Upper lobe of left lung (tissue), 6 donors: ENCODE measurements at places on chromosomes 6 and 20.
A peak's percentile ranks its signal among the peaks of the same experiment; 100 is the strongest.

- DNase-seq, result no peak
Observed at GRCh38 chr6:142916881-142917280, 28.1 kb downstream of the HIVEP2 start.

DNA sequence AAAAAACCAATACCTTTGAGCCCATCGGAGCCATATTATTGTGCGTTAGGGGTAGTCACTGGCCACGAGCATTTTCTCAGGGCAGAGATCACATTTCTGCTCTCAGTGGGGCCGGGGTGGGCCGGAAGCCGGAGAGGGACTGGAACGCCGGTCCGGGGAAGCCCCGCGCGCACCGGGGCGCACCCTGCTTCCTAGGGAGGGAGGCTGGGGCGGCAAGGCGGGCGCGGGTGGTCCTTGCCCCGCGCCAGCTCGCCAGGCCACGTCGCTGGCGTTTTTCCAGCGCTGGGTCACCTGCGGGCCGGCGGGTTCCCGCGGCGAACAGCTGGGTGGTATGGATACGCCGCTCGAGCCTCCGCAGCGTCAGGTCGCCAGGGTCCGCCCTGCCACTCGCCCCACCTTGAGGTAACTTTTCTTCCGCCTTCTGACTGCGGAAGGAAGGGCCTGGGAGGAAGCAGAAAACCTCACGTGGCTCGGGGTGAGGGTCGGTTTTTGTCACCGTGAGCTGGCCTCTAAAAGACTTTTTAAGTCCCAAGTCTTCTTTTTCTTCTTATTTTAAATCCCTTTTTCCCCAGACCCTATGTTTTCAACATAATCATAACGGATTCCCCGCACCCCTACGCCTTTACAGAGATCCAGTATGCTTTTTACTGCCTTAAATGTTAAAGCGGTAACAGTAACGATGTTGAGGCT, 2.7 kb upstream of the EEF1A1 start:
- peak; percentile 79 for DNase-seq

DNA sequence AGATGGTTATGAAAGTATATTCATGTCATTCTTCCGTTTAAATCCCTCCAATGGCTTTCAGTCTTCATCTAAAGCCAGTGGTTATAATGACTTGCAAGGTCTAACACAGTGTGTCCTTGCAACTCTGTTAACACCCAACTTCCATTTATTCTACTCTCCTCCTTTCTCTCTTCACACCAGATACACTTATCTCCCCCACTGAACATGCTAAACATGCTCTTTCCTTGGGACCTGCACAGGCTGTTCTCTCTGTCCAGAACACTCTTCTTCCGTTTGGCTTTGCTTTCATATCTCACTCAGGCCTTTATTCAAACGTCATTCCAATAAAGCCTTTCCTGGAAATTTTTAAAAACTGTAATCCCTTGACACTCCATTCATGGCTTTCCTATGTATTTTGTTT, 91.5 kb downstream of the EPHA7 start:
- no peak for DNase-seq

GRCh38 chr6:1382883-1383728, 6.3 kb upstream of the FOXF2 start:
- DNase-seq, result no peak

DNA sequence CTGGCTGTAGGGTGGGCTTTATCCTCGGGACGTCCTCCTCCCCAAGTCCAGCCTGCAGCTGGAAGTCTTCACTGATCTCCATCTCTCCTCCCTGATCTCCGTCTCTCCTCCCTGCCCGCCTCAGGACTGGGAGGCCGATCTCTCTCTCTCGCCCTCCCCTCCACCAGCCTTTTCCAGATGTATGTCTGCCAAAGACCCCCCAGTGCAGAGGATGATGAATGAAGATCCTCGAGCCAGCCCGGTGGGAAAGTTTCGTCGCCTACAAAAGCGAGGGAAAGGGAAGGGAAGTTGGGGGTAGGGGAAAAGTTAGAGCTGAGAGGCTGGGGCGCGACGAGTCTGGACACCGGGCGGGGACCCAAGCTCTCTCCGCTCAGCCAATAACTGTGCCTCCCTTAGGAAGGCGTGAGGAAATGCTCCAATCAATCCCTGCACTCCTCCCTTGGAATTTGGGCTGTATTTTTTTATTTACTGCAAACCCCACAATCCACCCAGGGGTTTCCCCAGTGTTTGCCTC, 595 bp upstream of the SRF start:
- no peak for DNase-seq

DNA sequence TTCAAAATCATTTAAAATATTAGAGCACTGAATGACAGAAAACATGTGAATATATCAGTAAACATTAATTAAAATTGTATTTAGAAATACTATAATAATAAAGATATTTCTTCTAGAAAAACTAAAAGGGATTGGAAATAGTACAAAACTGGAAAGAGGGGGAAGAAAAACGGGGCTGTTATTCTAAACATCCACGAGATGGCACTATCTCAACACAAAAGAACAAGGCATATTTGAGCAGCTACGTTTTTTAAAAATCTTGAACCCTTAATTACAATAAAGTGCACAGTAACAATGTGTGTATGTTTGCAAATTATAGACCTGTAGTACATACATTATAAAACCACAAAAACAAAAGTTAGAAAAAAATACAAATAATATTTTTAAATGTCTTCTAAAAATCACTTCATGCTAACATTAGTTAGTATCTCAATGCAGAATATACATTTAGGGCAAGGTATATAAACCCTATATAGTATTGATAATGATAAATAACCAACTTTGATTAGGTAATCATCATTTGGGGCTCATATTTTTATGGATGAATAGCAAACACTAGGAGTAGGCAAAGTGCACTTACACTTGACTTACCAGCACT, 42.5 kb upstream of the PNISR start:
- no peak for DNase-seq

DNA sequence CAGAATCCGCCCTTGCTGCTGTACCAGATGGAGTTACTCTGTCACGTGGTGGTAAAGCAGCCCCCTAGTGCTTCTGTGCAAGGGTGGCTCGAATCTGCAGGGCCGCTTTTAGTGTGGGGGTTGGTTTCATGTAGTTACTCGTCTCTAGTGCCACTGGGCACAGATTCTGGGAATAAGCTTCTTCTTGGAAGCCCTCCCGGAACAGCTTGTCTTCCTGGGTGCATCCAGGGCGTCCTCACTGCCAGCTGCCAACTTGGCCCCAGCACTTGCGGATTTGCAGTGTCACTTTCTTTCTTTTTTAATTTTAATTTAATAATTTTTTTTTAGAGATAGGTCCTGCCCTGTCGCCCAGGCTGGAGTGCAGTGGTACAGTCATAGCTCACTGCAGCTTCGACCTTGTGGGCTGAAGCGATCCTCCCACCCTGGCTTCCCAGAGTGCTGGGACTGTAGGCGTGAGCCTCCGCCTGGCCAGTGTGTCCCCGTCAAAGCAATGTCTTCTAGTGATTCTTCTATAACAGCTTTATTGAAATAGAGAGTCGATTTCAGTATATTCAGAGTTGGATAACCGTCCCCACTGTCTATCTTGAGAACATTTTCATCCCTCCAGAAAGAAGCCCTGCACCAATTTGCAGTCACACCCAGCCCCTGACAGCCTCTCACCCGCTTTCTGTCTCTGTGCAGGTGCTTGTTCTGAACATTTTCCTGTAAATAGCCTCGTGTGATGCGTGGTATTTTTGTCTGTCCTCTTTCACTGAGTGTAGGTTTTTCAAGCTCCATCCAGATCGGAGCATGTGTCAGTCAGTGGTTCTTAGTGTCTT, 25.9 kb downstream of the PYGB start:
- DNase-seq, result no peak
